ENCODE measurements at places on chromosomes 3 and 15. TPM values are rescaled to one million over a fixed set of nuclear protein-coding genes. Genes with fewer than 3 reads are reported as not detected.

POLQ gene
- 0.22 TPM for polyA plus RNA-seq

STRA6 gene
- 0.07 TPM for polyA plus RNA-seq

CCDC54 gene
- polyA plus RNA-seq: not detected

OR5K2 gene
- polyA plus RNA-seq: not detected

MUSTN1 gene
- 2.9 TPM for polyA plus RNA-seq

RCCD1 gene
- polyA plus RNA-seq: 4.8 TPM

DLL4 gene
- polyA plus RNA-seq: 3.4 TPM

GCSAM gene
- polyA plus RNA-seq: 0.12 TPM

SERPINI2 gene
- 364 TPM for polyA plus RNA-seq

CHRNA3 gene
- polyA plus RNA-seq: not detected

DLG1 gene
- 23.3 TPM for polyA plus RNA-seq

NEO1 gene
- polyA plus RNA-seq: 12.2 TPM

THBS1 gene
- polyA plus RNA-seq: 44.6 TPM

C15orf39 gene
- 9.2 TPM for polyA plus RNA-seq

FAM174B gene
- polyA plus RNA-seq: 50.8 TPM

GNB4 gene
- 12.7 TPM for polyA plus RNA-seq

ALDH1L1 gene
- polyA plus RNA-seq: 262 TPM

All from adipose tissue (tissue), 3 donors.